ENCODE measurements at places on chromosomes 2 and 18.

GRCh38 chr18:43278355-43278754 is 1.1 kb upstream of the SYT4 start:
- DNase-seq, result no peak

DNA sequence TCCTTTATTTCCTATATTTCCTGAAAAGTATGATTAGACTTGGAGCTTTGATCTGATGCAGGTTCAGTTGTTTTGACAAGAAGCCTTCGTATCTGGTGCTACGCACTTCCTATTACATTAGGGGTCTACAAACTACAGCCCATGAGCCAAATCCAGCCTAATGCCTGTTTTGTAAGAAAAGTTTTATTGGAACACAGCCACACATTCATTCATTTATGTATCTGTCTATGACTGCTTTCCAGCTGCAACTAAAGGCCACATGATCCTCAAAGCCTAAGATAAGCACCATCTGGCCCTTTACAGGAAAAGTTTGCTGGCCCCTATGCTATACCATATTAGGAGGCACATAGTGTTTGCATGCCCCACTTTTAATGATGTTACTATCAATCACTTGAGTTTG is 26.0 kb downstream of the EIF2AK3 start:
- no peak for DNase-seq

GRCh38 chr2:149261692-149262091 is 68.7 kb upstream of the LYPD6 start:
- DNase-seq, result no peak

DNA sequence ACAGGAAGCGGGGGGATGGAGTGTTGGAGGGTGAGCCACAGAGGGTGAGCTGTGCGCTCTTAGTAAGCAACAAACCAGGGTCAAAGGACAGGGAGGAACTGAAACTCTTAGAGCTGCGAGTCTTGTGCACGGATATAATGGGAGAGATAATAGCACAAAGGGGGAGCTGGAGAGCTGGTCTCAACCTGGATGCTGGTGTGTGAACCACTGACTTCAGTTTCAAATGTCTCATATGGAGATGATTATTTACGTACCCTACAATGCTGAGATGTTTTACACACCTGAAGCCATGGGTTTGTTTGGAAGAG is 35.9 kb downstream of the PTGR3 start:
- DNase-seq, result no peak

- no peak for DNase-seq
Measured at GRCh38 chr2:9749546-9750223, 93.6 kb upstream of the TAF1B start.

DNA sequence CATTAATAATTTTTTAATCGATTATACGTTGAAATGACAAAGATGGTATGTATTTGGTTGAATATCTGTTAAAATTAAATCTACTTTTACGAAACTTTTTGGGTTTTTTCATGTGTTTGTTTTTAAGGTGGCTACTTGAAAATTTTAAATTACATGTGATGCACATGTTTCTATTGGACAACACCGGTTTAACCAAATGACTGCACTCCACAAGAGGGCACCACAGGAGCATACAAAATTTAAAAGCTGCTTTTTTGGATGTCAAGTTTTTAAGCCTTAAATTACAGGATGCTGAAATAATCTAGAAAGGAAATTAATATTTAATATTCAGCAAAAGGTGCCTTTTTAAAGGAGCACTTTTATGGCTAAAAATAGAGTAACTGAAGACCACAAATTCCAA is 98.7 kb downstream of the ACVR1 start:
- DNase-seq, result no peak

DNA sequence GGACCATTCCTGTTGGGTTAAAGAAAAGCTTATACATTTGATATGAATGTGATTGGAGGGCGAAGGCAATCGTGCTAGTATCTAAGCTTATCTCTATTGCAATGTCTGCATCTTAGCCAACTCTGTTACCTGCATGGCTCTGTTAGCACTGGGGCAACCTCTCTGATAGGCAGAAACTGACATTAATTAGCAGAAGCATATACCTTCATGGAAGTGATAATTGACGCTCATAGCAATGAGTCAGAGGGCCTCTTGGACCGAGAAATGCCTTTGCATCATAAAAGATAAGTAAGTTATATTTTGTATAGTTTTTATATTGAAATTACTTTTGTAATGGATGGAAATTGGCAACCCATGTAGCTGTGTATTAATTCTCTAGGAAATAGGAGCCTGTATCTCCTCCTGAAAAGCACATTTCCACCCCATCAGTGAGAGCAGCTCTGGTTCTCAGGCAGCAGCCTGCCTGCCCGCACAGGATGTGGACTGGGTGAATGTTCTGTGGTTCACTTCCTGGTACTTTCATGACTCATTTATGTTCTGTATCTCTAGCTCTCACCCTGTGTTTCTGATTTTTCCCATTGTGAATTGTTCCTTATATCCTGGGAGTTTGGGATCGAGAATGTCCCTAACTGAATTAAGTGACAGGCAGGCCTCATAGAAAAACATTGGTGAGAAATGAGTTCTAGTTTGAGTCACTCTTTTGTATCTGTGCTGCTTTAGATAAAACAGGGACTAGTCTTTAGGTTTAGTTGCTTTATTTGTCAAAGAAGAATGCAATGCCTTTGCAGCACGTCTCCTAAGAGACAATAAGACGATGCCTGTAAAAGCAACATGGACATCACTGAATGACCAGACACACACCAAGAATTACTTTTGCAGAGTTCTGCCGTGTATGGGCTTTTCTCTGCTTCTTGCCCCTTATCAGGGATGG is 344.9 kb downstream of the DCDC2C start:
- DNase-seq, result no peak

GRCh38 chr2:118166242-118166641 is 78.0 kb downstream of the INSIG2 start:
- DNase-seq, result no peak

DNA sequence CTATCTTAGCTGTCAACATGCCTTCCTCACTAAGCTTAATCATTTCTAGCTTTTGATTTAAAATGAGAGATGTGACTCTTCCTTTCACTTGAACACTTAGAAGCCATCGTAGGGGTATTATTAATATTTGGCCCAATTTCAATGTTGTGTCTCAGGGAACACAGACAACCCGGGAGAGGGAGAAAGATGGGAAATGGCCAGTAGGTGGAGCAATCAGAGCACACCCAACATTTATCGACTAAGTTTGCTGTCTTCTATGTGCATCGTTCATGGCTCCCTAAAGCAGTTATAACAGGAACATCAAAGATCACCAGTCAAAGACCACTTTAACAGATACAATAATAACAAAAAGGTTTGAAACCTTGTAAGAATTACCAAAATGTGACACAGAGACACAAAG is 110.2 kb downstream of the OLA1 start:
- DNase-seq, result no peak

DNA sequence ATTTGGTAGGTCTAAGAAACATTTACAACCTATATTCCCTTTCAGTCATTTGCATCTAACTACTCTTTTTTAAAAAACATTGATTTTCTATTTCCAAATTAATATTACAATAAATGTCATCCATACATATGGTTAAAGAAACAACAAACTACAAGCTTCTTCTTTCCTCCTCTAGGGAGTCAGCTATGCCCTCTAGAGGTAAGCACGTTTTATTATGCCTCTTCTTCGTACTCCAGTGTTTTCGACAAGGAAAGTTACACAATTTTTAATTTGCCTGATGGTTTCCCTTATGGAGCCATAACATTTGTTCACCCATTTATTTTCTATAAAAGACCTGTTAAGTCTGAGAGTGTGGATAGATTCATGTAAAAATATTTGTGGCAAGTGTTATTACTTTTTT is 183.4 kb upstream of the CDH7 start:
- DNase-seq, result no peak

DNA sequence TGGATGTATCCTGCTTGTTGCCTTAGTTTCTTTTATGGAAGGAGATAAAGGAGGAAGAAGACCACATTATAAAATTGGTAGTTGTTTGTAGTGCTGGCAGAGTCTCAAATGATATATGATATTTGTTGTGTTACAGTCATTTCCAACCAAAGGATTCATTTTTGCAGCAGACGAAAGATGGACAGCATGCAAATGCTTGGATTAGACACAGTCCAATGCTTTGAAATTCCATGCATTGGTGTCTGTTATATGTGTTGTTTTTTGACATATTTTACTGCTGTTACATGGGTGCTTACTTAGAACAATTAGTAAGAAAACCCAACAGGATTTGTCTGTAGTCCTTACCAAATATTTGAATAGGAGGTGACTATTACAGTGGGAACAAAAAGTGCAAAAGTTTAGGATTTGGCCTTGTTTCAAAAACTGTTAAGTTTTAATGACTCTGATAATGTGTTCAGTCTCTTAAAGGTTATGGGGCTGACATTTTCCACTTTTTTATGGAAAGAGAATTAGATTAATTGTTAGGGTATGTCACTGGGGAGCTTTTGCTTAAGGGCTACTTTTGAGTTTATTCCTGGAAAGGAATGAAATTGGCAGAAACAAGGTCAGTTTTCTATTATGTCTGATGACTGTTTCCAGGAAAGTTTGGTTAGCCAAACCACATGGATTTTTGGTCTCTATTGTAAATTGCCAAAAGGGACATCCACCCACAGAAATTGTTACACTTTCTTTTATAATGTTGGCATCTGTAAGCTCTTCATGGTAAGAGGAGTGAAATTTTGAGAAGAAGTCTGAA is 229.4 kb upstream of the MMADHC start:
- DNase-seq, result no peak

DNA sequence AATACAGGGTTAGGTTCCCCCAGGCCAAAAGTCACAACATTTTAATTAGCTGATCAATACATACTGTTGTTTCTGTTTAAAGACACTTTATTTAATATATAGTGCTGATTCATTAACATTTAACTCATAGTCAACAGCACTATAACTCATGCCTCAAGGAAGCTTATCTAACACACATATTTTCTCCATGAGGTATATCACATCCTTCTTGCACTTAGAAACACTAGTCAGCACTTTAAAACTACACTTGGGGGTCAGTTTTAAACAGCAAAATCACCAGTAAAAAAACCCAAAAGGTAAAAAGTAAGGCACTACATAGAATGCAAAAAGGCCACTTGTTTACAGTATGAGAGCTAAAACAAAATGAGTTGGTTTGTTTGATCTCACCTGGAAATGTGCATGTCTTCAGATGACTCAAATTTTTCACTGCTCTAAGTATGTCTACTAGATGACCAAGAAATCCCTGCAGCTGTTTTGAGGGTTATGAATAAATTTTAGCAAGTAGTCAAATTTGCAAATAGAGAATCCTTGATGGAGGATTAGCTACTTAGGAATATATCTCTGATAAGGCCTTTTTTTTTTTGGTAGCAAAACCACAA is 54.1 kb upstream of the EPB41L5 start:
- DNase-seq, result no peak

GRCh38 chr2:5690286-5690685 is 1.9 kb upstream of the SOX11 start:
- no peak for DNase-seq

DNA sequence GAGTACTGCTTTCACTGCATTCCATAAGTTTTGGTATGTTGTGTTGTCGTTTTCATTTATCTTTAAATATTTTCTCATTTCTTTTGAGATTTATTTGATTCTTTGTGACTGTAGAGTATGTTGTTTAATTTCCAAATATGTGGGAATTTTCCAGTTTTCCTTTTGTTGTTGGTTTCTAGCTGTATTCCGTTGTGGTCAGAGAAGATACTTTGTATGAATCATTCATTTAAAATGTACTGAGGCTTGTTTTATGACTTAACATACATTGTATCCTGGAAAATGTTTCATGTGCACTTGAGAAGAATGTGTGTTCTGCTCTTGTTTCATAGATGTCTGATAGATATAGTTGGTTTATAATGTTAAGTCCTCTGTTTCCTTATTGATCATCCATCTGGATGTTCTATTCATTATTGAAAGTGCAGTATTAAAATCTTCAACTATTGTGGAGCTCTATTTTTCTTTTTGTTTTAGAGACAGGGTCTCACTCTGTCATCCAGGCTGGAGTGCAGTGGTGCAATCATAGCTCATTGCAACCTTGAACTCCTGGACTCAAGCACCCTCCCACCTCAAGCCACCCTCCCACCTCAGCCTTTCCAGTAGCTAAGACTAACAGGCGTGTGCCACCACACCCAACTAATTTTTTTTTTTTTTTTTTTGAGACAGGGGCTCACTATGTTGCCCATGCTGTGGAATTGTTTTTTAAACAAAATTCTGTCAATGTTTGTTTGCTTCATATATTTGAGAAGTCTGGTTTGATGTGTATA is 96.8 kb downstream of the TAF4B start:
- no peak for DNase-seq

GRCh38 chr18:23963443-23964165 is 51.0 kb upstream of the TTC39C start:
- DNase-seq, result no peak

Data from C1 segment of cervical spinal cord (tissue), 14 donors.